ENCODE measurements at places on chromosomes 11 and 22.
A peak's percentile ranks its signal among the peaks of the same experiment; 100 is the strongest.

- DNase-seq = no peak
Observed at GRCh38 chr11:69640995-69641581, at the start of gene CCND1. TSS of gene CCND1 (plus strand) at chr11:69641156. CDS start at chr11:69641314, 158 bp downstream.

DNA sequence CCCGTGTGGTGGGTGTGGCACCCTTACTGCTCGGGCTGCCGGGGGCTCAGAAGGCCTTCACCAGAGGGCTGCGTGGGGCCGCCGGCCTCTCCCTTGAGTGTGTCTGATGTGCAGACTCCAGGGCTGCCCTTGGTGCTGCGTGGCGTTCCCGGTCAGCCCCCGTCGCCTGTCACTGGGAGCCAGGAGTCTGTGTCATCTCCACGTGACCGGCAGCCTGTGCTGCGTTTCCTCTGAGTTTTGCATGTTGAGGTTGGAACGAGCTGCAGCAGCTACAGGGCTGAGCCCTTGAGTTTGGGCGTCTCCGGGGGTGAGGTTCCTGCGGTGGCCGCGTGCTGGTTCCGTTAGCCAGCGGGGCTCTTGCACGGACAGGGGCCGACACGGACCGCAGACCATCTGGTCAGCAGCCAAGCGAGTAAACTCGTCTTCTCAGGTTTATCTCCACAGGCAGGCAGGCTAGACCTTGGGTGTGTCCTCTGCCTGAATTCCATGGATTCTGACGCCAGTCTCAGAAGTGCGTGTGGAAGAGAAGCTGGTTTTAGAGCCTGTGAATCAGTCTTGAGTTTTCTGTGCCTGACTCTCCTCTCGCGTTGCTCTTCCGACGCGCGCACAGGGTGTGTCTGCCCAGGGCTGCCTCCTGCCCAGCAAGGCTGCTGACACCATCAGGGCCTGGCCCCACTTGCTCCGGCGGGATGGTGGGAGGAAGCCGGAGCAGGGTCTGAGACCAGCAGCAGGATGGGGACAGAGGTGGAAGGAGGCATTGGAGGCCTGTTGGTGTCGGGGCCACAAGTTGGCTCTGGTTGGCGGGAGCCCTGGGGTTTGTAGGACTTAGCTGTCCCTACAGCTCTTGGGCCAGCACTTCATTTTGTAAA, 10.5 kb downstream of the PTDSS2 start:
- DNase-seq = no peak

DNA sequence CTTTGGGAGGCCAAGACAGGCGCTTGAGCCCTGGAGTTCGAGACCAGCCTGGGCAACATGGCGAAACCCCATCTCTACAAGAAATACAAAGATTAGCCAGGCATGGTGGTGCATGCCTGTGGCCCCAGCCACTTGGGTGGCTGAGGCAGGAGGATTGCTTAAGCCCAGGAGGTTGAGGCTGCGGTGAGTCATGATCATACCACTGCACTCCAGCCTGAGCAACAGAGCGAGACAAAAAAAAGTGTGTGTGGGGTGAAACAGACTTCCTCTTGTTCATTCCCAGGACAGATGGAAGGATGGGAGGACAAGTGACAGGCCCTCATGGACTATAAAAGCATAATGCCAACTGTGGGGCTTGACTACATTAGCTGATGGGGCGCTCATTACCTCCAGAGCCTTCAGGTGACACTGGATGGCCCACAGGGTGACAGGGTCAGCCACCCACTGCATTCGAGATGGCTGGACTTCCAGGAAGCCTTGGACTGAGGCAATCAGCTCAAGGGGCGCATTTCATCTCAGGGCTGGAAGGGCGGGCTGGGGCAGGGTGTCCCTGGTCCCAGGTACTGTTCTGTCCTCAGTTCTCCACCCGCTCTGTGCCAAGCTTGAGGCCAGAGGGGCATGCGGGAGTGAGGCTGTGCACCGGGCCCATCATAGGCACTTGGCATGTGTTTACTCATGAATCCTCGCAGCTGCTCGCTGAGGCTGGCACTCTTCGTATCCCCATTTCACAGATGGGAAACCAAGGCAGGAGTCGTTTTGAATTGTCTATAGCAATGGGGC, 12.5 kb downstream of the NPTXR start:
- DNase-seq = no peak

GRCh38 chr11:92225568-92226330, 1.1 kb downstream of the FAT3 start:
- DNase-seq = no peak

GRCh38 chr11:36672815-36673450, 74.9 kb upstream of the RAG2 start:
- DNase-seq = no peak

- DNase-seq = no peak
Observed at GRCh38 chr11:104907521-104908185, 9.4 kb upstream of the CASP12 start.

- no peak for DNase-seq
Observed at GRCh38 chr11:118901494-118902335, 18.0 kb downstream of the CXCR5 start.

- DNase-seq = peak; percentile 38
Observed at GRCh38 chr11:45229401-45230020, 56.6 kb downstream of the SYT13 start.

DNA sequence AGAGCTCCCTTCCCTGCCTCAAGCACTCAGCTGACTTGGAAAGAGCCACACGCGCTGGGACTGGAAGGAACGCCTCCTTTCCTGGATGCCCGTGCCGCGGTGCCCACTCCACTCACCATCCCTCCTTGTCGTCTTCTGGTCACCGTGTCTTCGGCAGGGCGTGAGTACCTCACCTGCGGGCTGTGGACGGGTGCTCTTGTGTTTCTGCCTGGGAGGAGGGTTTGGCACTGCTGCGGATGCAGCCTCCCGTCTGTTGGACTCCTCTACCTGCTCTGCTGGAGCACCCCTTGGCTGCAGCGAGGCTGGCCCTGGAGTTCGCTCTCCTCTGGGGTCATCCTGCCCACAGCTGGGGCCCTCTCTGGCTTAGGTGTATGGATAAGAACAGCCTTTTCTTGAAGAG, 612.7 kb downstream of the BRD1 start:
- DNase-seq = no peak

GRCh38 chr22:30773919-30774318, 79.2 kb downstream of the OSBP2 start:
- no peak for DNase-seq

GRCh38 chr11:48040830-48041444, 60.6 kb downstream of the PTPRJ start:
- DNase-seq = no peak

DNA sequence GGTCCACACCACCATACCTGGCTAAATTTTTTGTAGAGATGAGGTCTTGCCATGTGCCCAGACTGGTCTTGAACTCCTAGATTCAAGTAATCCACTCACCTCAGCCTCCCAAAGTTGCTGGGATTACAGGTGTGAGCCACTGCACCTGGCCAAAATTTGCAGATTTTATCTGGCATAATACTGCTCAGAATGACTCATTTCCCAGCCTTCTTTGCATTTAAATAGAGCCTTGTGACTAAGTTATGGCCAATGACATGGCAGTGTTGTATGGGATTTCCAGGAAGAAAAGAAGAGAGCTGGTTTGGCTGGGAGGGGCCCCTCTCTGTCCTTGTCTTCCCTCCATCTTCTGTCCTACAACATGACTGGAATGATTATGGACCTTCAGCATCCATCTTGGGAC, 55.8 kb downstream of the CCDC34 start:
- no peak for DNase-seq

- no peak for DNase-seq
Observed at GRCh38 chr11:13552784-13553183, 57.0 kb upstream of the PTH start.

DNA sequence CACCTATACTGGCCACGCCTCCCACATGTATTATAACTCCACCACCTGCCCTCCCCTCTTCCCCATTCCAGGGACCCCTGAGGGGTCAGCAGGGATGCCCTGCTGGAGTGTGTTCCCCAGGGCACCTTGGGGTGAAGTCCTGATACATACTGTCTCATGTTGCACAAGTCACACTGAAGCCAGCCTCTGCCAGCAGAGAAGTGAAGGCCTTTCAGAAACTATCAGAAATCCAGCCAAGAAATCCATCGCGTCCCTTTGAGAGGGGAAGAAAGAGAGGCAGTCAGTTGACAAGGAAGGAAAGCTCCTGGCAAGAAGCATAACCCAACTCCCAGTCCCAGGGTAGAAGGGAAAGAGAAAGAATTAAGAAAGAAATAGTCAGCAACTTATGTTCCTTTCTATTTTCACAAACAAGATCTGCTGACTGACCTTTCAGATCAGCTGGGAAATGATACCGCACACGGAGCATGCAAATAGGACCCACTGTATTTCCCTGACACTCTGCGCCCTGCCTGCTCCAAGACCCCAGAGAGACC, 45.2 kb downstream of the SC5D start:
- DNase-seq = no peak

DNA sequence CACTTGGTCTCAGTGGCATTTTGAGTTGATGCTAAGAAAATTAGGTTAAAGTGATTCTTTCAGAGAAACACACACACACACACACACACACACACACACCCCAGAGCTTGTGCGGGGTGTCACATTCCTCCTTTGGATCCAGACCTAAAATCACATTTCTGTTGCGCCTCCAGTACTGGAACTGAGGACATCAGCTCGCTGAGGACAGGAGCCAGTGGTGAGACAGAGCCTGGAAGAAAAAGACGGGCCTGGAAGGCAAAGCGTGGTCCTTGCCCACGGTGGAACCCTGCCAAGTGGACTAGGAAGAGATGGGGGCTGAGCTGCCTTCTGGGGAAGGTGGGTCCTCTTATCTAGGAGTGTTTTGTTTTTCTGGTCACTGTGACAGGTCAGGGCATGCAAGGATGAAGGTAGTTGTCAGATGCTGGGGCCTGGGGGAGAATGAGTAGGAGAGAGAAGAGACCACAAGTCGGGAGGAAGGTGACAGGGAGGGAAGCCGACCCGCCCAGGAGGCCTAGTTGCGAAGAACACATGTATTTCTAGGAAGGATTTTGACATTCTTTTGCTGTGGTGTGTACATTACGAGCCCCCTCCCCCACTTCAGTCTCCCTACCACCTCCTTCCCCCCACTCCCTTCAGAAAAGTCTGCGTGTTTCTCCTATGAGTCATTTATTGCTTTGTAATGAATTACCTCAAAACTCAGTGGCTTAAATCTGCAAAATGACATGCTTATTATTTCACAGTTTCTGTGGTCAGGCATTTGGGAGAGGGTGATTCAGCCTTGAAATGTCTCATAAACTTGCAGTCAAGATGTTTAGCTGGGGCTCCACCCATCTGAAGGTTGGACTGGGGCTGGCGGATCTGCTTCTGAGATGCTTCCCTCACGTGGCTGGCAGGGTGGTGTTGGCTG, 4.8 kb upstream of the ELFN2 start:
- no peak for DNase-seq

- no peak for DNase-seq
Observed at GRCh38 chr11:64722141-64723065, 594 bp downstream of the NRXN2 start.

DNA sequence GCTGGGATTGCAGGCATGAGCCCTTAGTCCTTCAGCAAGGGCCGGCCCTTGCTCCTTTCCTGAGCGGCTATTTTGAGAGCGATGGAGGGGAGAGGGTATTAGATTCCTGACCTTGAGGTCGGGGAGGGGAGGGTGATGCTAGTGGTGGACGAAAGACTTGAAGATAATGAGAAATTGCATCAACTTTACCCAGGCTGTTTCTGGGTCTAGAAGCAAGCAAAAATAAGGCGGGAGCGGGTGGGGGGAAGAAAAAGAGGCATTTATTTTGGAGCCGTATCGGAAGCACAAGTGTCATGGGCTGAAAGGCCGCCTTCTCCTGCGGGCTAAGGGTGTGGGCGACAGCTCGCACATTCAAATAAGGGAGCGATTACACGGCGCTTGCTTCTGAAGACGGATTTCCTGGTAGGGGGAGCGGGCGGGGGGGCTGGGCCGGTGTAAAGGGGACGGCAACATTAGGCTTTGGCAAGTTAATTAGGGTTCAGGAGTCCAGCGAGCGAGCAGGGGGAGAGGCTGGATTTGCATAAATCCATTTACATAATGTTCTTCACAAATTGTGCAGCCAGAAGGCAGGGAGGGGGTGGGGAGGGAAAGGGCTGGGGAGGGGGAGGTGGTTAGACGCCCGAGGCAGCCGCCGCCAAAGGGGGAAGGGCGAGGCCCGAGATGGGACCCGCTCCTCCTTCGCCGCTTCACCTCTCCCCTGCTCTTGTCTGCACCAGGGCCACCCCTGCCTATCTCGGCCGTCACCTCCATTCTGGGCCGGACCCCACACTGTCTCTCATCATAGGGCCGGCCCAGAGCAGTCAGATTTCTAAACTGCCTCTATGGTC, 245.9 kb downstream of the MIAT start:
- DNase-seq = no peak

DNA sequence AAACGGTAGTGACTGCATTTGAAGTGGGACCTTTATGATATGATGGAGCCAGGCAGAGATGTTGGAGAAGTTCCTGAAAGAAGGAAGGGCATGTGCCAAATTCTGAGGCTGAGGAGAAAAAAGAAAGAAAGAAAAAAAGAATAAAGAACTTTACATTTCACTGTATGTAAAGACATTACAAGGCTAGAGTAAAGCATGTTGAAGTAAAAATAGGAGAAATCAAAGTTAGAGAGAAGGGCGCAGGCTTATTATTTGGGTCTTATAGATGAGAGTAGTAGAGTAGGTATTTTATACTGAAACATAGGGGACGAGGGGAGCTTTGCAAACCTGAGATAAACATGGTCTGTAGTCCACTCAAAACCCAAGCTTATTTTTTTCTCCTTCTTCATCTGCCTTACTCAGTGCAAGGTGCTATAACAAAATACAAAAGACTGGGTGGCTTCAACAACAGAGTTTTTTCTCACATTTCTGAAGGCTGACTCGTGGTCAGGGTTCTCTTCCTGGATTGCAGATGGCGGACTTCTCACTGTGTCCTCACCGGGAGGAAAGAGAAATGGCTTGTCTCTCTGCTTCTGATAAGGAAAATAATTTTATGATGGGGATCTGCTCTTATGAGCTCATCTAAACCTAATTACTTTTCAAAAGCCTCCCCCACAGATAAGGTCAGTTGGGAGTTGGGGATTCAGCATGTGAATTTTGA, 2.7 kb downstream of the HBG1 start:
- no peak for DNase-seq

DNA sequence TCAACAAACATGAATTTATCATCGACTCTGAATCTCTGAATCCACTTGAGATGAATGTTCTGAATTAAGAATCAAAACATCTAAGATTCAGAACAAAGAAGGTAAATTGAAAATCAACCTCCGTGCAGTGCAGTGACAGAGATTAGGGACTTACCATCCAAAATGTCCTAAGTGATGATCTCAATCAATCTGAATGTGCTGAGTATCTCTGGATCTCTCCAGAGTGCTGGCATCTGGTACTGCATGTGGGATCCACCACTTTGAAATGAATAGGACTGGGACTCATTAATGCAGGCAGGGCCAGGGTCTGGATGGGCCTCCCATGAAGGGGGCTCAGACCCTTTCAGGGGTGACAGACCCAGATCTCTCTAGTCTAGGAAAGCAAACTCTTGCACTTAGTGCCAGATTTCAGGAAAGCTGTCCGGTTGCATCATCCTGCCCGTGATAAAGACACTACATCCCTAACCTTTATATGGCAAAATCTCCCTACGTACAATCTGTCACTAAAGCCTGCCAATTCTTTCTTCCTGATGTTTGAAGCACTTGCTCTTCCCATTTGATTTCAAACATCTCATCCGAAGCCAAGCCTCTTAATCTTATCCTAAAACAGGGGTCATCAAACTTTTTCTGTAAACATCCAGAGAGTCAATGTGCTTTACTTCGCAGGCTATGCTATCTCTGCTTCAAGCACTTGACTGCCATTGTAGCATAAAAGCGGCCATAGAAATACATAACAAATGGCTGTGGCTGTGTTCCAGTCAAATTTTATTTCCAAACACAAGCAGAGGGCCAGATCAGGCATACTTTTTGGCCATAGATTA, 263.3 kb downstream of the LARGE1 start:
- no peak for DNase-seq

- DNase-seq = no peak
Observed at GRCh38 chr11:69393178-69393832, 88.2 kb upstream of the LINC01488 start.

GRCh38 chr22:24323233-24323632, 52.6 kb downstream of the SPECC1L start:
- DNase-seq = no peak
